T follicular helper cell (primary cell): ENCODE measurements at places on chromosomes 1 and 21.

DNA sequence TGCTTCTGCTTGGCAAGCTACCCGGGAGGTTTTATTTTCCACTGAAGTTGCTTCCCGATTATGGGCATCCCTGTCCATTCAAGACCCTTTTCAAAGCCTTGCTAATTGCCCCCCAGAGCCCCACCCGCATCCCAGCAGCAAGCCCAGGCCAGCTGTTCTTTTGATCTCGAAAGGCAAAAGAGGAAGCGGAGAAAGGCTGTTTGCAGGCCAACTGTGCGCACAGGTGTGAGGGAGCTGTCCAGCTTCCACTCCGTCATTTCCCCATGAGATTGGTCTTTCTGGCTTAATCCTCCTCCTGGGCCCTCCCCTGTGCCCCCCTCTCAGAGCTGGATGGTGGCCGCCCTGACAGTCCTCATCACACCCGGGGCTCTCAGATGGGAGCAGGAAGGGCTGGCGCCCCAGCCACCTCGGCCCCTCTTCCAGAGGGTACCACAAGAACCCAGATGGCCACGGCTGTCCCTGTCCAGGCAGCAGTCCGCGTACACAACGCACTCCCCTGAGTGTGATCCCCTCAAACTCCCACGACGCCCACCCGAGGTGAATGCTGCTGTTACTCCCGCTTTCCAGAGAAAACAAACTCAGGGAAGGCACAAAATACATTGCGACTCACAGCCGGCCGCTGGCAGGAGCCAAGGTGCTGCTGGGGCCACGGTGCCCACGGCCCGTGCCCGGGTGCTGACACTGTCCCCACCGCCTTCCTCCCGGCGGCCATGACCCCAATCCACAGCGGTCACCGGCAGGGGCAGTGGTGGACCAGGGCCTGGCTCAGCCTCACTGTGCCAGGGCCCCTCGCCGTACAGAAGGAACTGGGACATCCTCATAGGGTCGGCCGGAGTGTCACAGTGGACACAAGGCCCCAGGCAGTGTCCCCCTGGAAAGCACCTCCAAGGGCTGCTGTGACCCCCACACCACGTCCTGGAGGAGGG lies 121.9 kb downstream of the CRYAA start:
- no peak for DNase-seq

DNA sequence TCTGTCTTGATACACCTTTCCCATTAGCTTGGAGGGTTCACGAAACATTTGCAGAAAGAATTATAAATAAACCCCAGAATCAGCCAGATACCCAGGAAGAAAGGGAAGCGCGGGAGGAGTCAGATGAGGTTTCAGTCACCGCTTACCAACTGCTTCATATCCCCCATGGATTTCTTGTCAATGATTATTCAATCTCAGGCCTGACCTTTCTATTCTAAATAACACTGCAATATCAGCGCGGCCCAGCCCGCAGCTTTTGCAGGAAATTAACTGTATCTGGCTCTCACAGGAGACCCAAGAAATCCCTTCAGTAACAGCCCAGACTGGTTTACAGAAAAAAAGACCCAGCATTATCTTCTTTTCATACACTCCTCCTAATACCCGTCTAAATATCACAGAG lies 308.6 kb downstream of the PBX1 start:
- DNase-seq: no peak

DNA sequence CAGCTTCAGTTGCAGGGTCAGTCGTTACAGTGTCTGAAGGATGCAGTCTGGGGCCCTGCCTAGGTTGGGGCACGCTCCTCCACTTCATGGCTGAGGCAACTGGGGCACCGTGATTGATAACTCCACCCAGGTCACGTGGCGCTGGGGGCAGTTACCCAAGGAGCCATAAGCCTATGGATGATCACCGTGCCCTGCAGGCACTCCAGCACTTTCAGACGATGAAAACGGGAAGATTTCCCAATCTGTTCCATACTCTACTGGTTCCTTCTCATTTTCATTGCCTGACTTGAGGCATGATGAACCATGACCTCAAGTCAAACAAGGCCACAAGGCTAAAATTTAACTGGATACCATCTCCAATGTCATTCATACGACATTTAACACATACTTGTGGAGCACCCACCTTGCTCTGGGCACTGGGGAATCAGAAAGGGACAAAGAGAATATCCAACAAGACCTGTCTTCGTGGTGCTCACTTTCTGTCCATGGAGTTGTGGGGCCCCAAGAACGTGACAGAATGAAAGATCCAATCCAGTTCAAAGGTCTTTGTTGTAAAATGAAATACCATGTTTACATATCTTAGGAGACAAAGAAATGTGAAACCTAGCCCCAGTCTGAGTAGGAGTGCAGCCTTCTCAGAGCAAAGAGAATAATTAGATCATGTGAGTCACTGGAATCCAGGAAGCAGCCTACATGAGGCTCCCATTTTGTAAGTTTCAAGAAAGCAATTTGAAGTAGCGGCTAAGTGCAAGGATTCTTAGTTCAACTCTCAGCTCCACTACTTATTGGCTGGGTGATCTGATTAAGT lies 39.4 kb upstream of the SPOCD1 start:
- no peak for DNase-seq

- no peak for DNase-seq
Observed at GRCh38 chr21:34280389-34280795, 83.4 kb upstream of the KCNE2 start.

- DNase-seq: no peak
Observed at GRCh38 chr1:30879126-30879786, 29.3 kb downstream of the SDC3 start.

DNA sequence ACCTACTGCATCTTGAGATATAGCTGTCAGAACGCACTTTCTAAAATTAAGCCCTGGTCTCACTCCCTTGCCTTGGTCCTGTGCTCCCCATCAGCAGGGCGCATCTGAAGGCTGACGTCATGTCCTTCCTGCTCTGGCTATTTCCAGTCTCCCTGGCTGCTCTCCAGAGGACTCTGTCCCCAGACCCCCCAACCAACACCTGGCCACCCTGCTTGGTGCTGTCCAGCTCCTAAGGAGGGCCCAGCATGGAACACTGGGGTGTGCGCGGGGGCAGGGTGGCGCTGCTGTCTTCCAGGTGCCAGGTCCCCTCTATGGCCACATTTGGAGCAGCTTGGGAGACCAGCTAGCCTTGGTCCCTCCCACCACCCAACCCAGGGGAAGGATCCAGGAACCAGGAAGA lies 8.3 kb downstream of the TNNT2 start:
- no peak for DNase-seq
